ENCODE measurements at places on chromosomes 12 and 14. TPM values are rescaled to one million over a fixed set of nuclear protein-coding genes. Genes with fewer than 3 reads are reported as not detected.

DNA sequence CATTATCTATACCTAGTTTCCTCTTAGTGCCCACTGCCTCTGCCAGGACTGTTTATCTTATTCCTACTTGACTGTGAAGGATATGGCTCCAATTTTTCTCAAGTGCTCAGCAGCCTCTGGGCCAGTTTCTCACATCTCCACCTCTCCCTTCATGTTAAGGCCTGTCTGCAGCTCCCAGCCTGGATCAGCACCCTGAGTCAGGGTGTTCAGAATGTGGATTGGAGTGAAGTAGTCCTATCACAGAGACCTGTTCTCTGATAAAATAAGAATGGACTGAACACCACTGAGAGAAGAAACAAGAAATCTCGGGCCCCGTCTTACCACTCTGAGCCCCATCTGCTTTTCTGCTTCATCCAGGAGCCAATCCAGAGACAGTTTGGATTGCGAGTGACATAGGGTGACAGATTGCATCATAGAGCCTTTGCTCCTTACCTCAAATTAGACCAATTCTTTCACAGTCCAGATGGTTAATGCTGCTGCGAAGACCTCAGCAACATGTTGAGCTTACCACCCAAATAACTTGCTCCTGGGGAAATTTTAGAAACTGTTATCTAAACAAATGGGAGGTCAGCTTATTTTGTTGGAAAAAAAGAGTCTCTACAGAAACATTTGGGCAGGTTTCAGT is 473.1 kb downstream of the PDZRN4 start:
- H3K27ac ChIP-seq = no peak overlapping the region
- no peaks in the 10 kb centered on the region for H3K27me3 ChIP-seq
- H3K4me3 ChIP-seq = no peak overlapping the region

DNA sequence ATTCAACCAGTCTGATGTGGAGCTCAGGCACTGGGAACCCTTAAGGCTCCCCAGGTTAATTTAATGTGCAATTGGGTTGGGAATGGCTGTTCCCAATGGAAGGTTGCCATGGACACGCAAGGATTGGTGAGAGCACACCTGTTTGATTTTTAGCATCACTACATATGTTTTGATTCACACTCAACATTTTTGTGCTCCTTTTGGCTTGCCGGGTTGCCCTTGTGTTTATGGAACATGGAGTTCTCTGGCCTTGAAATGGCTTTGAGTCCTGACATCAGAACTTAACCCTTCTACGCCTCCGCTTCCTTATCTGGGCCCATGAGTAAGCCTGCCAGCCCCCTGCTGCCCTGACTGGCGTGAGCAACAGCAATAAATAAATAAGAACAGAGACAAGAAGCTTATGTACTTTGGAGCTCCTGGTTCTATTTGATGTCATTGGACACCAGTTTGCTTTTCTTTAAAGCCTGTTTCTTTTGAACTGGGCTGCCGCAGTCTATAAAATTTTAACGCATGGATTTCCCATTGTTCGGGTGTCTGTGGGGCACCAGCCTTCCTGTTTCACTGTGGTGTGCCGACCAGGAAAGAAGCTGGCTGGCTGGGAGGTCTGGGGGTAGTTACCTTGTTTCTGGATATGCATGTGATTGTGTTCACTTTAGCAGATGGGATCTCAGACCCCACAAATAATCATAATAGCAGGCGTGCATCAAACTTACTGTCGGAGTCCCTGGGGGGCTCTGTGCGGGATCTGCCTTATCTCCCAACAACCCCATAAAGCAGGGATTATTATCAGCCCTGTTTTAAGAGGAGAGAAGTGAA is 27.8 kb downstream of the TBX3 start:
- H3K4me3 ChIP-seq = no peak overlapping the region
- no peaks in the 10 kb centered on the region for H3K36me3 ChIP-seq
- H3K27me3 ChIP-seq = no peaks in the 10 kb centered on the region

The CACNA2D4 gene
- 0.58 TPM for polyA plus RNA-seq

GRCh38 chr14:20848316-20848954 is 42.8 kb upstream of the RNASE3 start:
- no peak overlapping the region for H3K4me3 ChIP-seq
- H3K4me1 ChIP-seq = no peaks in the 10 kb centered on the region
- H3K27me3 ChIP-seq = peaks cover under 1% of the 10 kb centered on the region
- DNase-seq = no peak

The KDM2B gene
- polyA plus RNA-seq = 31.5 TPM

DNA sequence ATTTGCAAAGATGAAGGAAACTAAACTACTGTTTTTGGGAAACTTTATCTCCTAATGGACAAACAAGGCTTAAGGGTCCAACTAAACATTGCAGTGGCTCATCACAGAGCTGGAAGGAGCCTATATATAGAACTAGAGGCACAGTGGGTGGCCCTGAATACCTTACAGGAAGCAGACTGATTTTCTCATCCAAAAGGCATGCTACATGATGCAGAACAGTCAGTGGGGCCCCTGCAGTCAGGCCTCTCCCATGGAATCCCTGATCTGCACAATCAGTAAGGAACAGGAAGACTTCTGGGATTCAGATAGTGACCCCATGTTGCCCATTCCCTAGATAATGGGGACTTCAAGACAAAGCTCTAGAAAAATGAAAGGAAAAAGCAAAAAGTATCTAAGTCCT is 1.9 kb upstream of the LLPH start:
- H3K27ac ChIP-seq = no peak overlapping the region
- peaks cover 1% of the 10 kb centered on the region for H3K36me3 ChIP-seq
- H3K4me3 ChIP-seq = no peak overlapping the region
- H3K4me1 ChIP-seq = peaks cover 16% of the 10 kb centered on the region
- no peaks in the 10 kb centered on the region for H3K27me3 ChIP-seq
- peak; percentile 22 for DNase-seq

- no peak overlapping the region for H3K4me3 ChIP-seq
- H3K36me3 ChIP-seq = no peaks in the 10 kb centered on the region
- no peak overlapping the region for H3K27ac ChIP-seq
These were observed 2.9 kb upstream of the EMP1 start for GRCh38 chr12:13193505-13194231.

- H3K4me3 ChIP-seq = no peak overlapping the region
- H3K27ac ChIP-seq = no peak overlapping the region
- H3K27me3 ChIP-seq = no peaks in the 10 kb centered on the region
- DNase-seq = no peak
- no peaks in the 10 kb centered on the region for H3K4me1 ChIP-seq
- H3K36me3 ChIP-seq = no peaks in the 10 kb centered on the region
These were observed 99.4 kb upstream of the PARP11 start for GRCh38 chr12:3972576-3972975.

The TSPAN19 gene
- not detected for polyA plus RNA-seq

DNA sequence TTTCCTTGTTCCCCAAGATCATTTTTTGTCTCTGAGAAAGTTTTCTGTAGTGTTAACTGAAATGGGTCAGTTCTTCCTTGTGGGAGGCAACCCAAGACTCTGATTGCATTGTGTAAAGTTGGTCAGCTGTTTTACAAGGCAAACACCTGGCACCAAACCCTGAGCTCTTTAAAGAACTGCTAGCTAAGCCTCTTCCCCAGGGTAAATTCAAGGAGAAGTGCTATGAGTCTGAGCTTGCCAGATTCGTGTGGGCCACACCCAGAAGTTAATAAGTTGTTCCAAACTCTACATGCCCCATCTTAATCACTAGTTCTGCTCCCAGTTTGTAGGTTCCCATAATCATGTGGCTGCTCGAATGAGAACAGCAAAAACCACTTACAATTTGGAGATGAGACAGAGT is 214.5 kb downstream of the BTG1 start:
- DNase-seq = no peak
- no peaks in the 10 kb centered on the region for H3K36me3 ChIP-seq
- no peak overlapping the region for H3K4me3 ChIP-seq

The BHLHE41 gene
- 0.03 TPM for polyA plus RNA-seq

DNA sequence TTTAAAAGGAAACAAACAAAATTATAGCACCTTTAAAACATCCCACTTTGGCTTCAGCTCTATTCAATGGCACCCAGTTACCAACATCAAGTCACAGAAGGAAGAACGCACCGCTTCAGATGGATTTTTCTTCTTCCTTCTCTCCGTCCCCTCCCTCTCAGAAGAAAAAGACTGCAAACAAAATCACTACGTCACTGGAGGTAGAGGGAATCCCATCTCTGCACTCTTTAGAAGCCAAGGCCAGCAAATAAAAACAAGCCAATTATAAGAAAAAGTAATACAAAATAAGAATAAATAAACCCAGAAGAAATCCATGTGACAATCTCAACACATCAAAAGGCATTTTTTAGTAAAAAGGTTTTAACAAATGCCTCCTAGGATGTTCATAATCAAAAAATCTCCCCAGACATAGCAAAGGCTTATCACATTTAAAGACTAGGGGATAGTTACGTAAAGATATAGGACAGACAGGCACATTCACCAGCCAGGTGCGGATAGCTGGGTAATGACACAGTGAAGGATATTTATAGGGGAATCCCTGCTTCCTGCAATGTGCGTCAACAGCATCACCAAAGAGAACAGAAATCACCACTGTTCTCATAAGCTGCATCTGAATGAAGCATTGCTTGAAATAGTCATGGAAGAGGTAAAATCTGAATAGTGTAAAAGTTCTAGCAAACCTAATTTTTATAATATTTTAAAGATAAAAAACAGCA is 89.4 kb downstream of the R3HDM2 start:
- H3K4me3 ChIP-seq = no peak overlapping the region
- no peaks in the 10 kb centered on the region for H3K4me1 ChIP-seq
- no peak overlapping the region for H3K27ac ChIP-seq
- DNase-seq = no peak
- no peaks in the 10 kb centered on the region for H3K36me3 ChIP-seq
- H3K27me3 ChIP-seq = no peaks in the 10 kb centered on the region

DNA sequence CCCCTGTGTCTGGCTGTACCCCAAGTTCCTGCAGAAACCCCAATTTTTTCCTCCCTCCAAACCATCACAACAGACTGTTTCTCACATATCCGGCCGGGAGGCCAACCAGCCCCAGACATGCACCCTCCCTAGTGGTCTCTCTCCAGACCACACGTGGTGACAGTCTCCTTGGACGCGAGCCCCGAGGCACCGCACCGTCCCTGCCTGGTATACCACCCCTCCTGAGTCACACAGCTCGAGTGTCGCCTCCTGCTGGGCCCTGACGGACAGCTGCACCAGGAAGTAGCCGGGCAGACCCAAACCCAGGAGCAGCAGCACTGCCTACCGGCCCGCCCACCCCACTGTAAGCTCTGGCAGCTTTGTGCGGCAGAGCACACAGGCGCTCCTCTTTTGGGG is 97.4 kb downstream of the RFLNA start:
- H3K27ac ChIP-seq = peak overlapping the region; percentile 92
- H3K27me3 ChIP-seq = no peaks in the 10 kb centered on the region
- peaks cover 58% of the 10 kb centered on the region for H3K4me1 ChIP-seq
- peak; percentile 13 for DNase-seq
- H3K36me3 ChIP-seq = peaks cover 4% of the 10 kb centered on the region
- no peak overlapping the region for H3K4me3 ChIP-seq

- H3K27me3 ChIP-seq = peaks cover 40% of the 10 kb centered on the region
- H3K4me1 ChIP-seq = no peaks in the 10 kb centered on the region
- H3K36me3 ChIP-seq = no peaks in the 10 kb centered on the region
These were observed 1.3 kb upstream of the SLC24A4 start for GRCh38 chr14:92321701-92322100.

DNA sequence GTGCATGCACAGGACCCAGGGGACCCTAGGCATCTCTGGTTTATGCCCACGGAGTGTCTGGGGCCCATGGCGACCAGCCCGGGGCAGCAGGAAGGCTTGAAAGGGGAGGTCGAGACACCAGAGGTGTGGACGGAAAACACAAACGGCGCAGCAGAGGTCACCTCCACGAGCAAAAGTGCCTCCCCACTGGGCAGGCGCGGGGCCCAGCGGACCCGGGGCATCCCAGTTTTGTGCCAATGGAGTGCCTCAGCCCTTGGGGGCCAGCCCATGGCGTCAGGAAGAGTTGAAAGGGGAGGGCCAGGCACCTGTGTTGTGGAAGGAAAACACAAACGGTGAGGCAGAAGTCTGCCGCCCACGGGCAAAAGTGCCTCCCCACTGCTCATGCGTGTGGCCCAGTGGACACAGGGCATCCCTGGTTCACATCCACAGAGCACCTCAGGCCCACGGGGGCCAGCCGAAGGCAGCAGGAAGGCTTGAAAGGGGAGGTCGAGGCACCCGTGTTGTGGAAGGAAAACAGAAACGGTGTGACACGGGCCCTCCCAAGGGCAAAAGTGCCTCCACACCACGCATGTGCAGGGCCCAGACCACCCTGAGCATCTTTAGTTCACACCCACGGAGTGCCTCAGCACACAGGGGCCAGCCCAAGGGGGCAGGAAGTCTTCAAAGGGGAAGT is 378.8 kb downstream of the ALG10 start:
- DNase-seq = no peak
- no peak overlapping the region for H3K4me3 ChIP-seq
- H3K36me3 ChIP-seq = no peaks in the 10 kb centered on the region
- H3K27me3 ChIP-seq = no peaks in the 10 kb centered on the region

GRCh38 chr14:82398256-82398655 is 864.6 kb upstream of the SEL1L start:
- H3K36me3 ChIP-seq = no peaks in the 10 kb centered on the region
- H3K27ac ChIP-seq = no peak overlapping the region
- no peak for DNase-seq

DNA sequence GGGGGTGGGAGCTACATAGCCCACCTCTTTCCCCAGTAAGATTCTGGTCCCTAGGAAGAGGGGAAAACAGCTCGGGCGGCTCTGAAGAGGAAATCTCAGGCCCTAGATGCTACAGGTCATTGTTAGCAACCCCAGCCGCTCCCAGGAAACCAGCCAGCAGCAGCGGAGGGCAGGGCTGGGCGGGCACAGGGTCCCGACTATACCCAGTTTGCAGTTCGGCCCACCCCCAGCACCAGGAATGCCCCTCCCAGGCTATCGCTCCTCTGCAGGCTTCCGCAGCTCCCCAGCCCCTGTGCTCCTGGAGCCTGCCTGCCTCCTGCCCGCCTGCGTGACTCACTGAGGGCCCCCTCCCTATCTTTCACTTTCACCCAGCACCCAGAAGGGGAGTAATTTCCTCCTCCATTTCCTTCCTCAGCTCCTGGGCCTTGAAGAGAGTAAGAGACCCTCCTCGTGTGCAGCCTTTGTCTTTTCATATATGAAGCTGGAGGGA is 27.2 kb upstream of the PNMA1 start:
- no peaks in the 10 kb centered on the region for H3K27me3 ChIP-seq
- H3K4me3 ChIP-seq = no peak overlapping the region
- peaks cover 66% of the 10 kb centered on the region for H3K4me1 ChIP-seq
- H3K36me3 ChIP-seq = peaks cover 9% of the 10 kb centered on the region
- H3K27ac ChIP-seq = peak overlapping the region; percentile 96

The TMEM121 gene
- polyA plus RNA-seq = 13.1 TPM

DNA sequence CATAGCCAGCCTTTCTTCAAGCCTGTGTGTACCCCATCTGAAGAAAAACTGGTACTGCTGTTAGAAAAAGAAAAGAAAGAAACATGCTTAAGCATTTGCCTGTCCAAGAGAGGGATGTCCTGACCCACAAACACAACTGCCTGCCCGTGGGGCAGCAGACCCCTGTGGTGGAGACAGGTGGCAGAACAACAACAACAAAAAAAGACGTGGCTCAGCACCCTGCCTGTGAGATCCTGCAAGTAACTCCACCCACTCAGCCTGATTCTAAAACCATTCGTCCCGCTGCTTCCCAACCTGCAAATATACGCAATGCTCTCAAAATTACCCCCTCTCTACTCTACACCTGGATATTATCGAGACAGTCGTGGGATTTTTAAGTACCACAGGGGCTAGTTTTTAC is 64.9 kb upstream of the ZDHHC17 start:
- H3K4me1 ChIP-seq = peaks cover 6% of the 10 kb centered on the region
- H3K27ac ChIP-seq = no peak overlapping the region
- H3K4me3 ChIP-seq = no peak overlapping the region
- no peaks in the 10 kb centered on the region for H3K36me3 ChIP-seq
- DNase-seq = no peak

The PROX2 gene
- not detected for polyA plus RNA-seq

Data from endothelial cell of umbilical vein (primary cell).